ENCODE measurements at places on chromosomes 16 and 17.

- no peaks in the 10 kb centered on the region for H3K27me3 ChIP-seq
- H3K36me3 ChIP-seq, result no peaks in the 10 kb centered on the region
- no peaks in the 10 kb centered on the region for H3K4me1 ChIP-seq
- H3K4me3 ChIP-seq, result no peak overlapping the region
Measured at GRCh38 chr16:83701494-83701893, 106.3 kb upstream of the HSBP1 start.

DNA sequence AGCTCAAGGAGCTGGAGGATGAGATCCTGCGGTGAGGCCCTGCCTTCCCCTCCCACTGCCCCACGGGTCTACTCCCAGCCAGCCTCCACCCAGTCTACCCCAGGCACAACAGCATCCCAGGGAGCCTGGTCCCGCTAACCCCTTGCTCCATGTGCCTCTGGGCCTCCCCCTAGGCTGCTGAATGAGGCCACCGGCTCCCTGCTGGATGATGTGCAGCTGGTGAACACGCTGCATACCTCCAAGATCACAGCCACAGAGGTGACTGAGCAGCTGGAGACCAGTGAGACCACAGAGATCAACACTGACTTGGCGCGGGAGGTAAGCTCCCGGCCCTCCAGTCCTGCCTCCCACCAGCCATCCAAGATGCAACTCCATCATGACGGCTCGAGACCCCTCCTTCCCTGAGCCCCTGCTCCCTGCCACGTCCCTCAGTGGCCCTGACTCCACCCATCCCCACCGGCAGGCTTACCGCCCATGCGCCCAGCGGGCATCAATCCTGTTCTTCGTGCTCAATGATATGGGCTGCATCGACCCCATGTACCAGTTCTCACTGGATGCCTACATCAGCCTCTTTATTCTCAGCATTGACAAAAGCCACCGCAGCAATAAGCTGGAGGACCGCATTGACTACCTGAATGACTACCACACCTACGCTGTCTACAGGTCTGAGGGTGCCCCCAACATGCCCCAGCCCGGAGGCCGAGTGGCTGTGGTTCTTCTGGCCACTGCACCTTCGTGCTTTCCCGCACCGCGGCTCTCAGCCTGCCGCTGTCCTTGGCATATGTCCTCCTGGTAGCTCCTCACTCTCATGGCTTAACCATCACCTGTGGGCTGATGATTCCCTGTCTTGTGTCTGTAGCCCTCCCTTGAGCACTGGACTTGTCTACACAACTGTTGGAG, 15.0 kb upstream of the KDM6B start:
- no peaks in the 10 kb centered on the region for H3K4me1 ChIP-seq
- H3K27ac ChIP-seq, result no peak overlapping the region
- H3K4me3 ChIP-seq, result no peak overlapping the region
- no peaks in the 10 kb centered on the region for H3K36me3 ChIP-seq
- no peak for DNase-seq

DNA sequence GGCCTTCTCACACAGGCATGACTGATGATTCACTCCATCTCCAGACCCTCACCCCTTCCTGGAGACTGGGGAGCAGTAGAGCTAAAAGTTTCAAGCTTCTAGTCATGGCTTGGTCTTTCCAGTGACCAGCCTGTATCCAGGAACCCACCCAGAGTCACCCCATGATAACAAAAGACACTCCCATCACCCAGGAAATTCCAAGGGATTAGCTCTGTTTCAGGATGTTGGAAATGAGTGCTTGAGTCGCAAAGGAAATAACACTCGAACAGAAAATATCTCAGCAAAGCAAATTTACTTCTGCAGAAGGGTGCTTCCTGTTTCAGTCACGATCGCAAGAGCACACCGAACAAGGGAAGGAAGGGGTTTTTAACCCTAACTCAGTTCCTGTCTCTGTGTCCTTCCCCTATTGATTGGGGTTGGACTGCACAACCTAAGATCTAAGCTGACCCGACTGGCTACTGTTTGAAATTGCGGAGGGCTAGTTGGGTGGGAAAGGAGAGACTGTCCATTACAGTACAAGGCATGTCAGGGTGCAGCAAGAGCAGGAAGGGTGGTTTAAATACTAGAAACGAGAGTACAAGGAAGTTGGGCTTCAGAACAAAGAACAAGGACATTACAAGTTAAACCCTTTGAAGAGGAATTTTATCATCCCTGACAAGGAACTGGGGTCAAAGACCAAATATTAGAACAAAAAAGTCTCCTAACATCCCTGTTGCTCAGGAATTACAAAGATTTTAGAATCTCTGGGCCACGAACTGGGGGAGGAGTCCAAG, 224.4 kb upstream of the CACNG5 start:
- H3K36me3 ChIP-seq, result no peaks in the 10 kb centered on the region
- no peak overlapping the region for H3K27ac ChIP-seq
- no peak for DNase-seq
- H3K4me3 ChIP-seq, result no peak overlapping the region
- no peaks in the 10 kb centered on the region for H3K27me3 ChIP-seq
- no peaks in the 10 kb centered on the region for H3K4me1 ChIP-seq

DNA sequence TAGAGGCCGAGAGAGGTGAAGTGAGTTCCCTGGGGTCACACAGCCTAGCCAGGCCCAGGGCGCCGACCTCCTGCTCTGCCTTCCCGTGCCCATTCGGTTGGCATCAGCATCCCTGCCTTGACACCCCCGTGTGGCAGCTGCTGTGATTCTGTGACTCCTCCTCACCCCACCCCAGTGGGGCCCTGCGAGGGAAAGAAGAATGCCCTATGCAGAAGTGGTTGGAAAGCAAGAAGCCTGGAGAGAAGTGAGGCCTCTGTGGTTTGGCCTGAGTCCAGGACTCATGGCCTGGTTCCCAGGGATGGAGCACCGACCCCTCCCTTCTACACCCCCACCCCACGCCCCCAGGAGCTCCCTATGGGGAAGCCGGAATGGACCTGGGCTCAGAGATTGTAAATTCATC, 296.2 kb downstream of the SEC14L1 start:
- H3K4me3 ChIP-seq, result no peak overlapping the region
- DNase-seq, result no peak
- no peaks in the 10 kb centered on the region for H3K27me3 ChIP-seq
- H3K27ac ChIP-seq, result peak overlapping the region; percentile 29
- peaks cover 66% of the 10 kb centered on the region for H3K4me1 ChIP-seq
- no peaks in the 10 kb centered on the region for H3K36me3 ChIP-seq

- DNase-seq, result no peak
- H3K27me3 ChIP-seq, result no peaks in the 10 kb centered on the region
- peaks cover 19% of the 10 kb centered on the region for H3K36me3 ChIP-seq
- no peak overlapping the region for H3K4me3 ChIP-seq
- peaks cover 24% of the 10 kb centered on the region for H3K4me1 ChIP-seq
- H3K27ac ChIP-seq, result peak overlapping the region; percentile 42
Measured at GRCh38 chr17:77404812-77405581, 264.2 kb downstream of the SEC14L1 start.
